ENCODE measurements at places on chromosomes 11 and 22.

DNA sequence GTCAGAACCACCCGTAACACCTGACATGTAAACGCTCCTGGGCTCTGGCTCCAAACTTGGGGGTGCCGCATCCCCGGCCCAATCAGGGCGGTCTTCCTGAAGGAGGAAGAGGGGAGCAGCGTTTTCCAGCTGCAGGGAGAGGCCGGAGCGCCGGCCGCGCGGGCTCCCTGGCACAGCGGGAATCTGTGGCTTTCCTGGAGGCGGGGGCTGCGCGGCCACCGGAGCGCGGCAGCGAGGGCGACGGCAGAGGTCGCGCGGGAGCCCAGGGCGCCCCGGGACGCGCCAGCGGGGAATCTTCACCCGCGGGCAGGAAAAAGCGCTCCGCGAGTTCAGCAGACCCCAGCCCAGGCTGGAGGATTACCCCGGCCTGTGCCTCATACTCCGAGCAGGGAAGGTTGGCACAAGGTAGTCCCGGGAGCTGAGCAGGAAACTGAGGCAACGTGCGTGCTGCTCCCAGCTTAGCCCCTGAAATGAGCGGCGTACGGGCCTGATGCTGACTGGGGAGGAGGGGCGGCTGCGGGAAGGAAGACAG lies 600 bp upstream of the ESAM start:
- no peak for DNase-seq

- no peak for DNase-seq
Observed at GRCh38 chr11:6559369-6559768, 44.0 kb downstream of the RRP8 start.

DNA sequence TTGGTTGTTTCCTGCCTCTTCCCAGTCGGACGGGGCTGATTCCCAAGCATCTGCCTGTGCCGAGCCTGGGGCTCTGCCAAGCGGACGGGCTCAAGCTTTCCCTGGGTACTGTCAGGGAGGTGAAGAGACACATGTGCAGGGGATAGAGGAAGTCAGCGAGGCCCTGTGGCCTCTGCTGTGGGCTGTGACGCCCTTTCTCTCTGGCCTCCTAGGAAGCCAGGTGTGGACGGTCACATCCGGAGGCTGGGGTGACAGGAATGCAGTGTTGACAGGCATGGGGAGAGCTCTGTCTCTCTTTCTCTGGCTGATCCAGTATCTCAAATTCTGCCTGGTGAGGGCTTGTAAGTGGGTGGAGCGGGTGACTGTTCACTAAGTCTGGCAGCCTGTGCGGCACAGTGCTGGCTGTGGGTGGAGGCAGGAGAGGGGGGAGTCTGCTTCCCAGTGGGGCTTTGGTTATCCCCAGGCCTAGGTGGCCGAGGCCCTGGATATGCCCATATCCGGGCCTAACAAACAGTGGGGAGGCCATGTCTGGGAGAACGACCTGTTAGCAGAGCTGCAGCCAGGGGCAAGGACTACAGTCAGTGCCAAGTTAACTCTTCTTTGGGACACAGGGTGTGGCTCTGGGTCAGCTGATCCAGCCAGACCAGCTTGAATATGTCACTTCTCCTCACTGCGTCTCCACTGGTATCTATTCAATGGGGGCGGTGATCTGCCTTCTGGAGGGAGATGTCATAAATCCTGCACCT lies 1.9 kb downstream of the KCTD17 start:
- DNase-seq: no peak

- no peak for DNase-seq
Observed at GRCh38 chr11:80349997-80350396, 909.2 kb upstream of the TENM4 start.

GRCh38 chr11:45921561-45922424 lies 663 bp upstream of the LARGE2 start:
- peak; percentile 62 for DNase-seq

- DNase-seq: no peak
Observed at GRCh38 chr11:130032931-130033330, 30.3 kb upstream of the PRDM10 start.

DNA sequence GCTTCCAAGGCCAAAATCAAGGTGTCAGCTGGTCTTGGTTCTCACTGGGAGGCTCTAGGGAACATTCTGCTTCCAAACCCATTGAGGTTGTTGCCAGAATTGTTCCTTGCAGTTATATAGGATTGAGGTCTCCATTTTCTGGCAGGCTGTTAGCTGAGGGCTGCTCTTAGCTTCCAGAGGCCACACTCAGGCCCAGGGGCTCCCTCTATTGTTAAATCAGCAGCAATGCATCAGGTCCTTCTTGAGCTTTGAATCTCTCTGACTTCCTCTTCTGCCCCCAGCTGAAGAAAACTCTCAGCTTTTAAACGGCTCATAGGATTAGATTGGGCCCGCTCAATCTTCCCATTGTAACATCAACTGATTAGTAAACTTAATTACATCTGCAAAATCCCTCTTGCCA lies 39.3 kb upstream of the BSX start:
- DNase-seq: peak; percentile 69

DNA sequence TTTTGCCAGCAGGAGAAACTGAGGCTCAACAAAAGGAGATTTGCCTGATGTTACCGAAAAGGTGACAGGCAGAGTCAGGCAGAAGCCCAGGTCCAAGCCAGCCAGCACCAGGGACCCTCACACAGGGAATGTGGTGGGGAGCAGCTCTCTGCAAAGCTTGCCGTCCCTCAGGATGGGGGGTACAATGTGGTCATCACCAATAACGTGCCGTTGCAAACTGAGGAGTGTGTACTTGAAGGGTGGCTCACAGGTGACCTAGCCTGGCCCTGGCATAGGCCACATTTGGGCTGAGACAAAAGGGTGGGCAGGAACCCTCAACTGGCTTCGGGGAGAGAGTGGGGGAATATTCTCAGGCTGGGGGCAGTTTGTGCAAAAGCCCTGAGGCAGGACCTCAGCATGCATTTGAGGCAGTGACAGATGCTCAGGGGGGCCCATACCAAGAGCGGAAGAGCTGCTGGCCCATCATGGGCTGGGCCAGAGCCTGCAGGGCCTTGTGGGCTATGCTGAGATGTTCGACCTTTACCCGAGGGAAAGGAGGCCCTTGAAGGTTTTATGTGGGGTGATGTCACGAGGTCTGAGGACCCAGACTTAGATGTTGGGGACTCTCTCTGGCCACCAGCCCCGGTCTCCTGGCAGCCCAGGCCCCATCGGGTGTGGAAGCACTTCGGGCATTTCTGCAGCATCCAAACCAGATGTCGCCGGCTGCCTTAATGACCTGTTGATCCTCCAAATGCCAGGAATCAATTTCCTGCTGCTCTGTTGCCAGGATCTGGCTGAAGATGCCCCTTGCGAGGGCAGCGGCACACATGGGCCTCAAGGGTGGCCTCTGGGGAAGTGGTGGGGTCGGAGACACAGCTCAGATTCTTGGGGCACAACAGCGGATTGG lies 57.4 kb upstream of the SHISAL1 start:
- DNase-seq: no peak

- no peak for DNase-seq
Observed at GRCh38 chr11:68375766-68376165, 63.4 kb downstream of the LRP5 start.

GRCh38 chr11:64566042-64566914 lies 24.7 kb upstream of the SLC22A12 start:
- DNase-seq: peak; percentile 61

GRCh38 chr11:37849706-37850105 lies 1251.7 kb upstream of the RAG2 start:
- no peak for DNase-seq

DNA sequence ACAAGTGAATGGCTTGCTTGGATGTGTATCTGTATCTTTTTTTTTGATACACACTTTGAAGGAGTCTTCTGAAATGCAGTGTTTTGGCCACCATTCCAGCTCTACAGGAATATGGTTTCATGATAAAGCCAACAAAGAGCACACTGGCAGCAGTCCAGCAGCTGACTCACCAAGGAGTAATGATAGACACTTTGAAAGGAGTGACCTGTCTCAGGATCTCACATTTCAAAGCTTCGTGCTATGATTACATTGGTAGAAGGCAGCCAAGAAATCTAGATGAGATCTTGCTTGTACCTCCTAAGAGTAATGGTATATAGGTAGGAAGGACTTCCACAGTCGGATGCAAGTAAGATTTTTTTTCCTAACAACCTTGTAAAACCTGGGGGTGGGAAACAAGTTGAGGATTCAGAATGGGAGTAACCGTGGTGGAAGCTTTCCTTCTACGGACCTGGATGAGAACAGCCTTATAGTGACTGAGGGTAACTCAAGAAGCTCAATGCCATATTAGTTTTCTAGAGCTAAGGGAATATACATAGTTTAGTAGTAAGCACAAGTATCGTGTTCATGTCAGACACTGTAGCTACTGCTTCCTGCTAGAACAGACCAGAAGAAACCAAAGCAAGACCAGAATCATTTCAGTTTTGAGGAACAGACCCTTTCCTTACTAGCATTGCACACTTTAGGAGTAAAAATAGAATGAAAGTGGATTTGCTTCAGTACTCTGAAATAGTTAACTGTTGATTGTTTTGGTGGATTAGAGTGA lies 25.0 kb downstream of the MTMR3 start:
- peak; percentile 31 for DNase-seq

GRCh38 chr11:44989831-44990566 lies 39.3 kb upstream of the TP53I11 start:
- no peak for DNase-seq

DNA sequence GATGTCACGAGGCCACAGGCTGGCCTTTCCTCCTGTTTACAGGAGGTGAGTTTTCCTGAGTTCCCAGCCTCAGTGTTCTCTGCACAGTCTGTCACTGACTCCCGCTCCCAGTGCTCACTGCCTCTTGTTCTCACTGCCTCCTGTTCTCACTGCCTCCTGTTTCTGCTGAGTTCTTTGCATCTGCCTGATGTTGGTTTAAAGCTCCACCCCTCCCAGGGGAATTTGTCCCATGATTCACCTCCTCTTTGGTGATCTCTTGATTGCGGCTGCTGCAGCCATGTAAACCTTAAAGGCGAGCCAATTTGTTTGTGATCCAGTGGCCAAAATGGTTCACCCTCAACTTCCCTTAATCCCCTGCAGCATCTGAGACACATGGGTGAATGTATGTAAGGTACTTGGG lies 6.0 kb upstream of the TUBA8 start:
- no peak for DNase-seq

- peak; percentile 90 for DNase-seq
Observed at GRCh38 chr11:75142714-75143419, 8.0 kb upstream of the SLCO2B1 start.

GRCh38 chr22:45879552-45879949 lies 97.4 kb downstream of the WNT7B start:
- DNase-seq: no peak

DNA sequence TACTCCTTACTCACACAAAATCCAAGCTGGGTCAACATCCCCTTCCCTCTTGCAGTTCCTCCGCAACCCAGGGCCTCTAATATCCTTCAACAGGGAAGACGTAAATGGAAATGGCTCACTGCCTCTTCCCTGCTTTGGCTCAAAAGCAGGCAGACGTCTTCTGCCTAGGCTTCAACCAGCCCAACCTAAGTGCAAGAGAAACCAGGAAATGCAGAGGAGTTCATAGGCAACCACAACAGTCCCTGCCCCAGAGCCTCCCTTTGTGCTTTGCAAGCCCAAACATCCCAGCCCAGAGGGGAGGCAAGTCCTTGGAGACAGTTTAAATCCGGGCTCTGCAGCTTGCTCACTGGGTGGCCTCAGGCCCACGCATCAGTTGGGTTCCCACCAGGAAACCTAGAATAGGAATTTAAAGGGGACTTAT lies 33.3 kb downstream of the CD6 start:
- no peak for DNase-seq

Measured in 8988T (cell line).